ENCODE measurements at places on chromosomes 16 and 17. TPM values are rescaled to one million over a fixed set of nuclear protein-coding genes. Genes with fewer than 3 reads are reported as not detected.

KCNJ18 gene
- not detected for polyA plus RNA-seq

CDR2L gene
- 14.9 TPM for polyA plus RNA-seq

CCDC92B gene
- polyA plus RNA-seq = 0.36 TPM

FBXW10 gene
- polyA plus RNA-seq = 0.86 TPM

ZNF469 gene
- polyA plus RNA-seq = 2.7 TPM

CACNG1 gene
- not detected for polyA plus RNA-seq

Data from left lung (tissue), 14 donors.